Activated CD4-positive, alpha-beta T cell treated with anti-CD3 and anti-CD28 coated beads, Interleukin-2, amount 10 ng/mL, durations not matched to agents 24 days and 14 days (primary cell): ENCODE measurements at places on chromosomes 12 and 14. TPM values are rescaled to one million over a fixed set of nuclear protein-coding genes. Genes with fewer than 3 reads are reported as not detected.

GRCh38 chr12:110279566-110280375 is 1.3 kb upstream of the ATP2A2 start:
- peaks cover 14% of the 10 kb centered on the region for H3K27me3 ChIP-seq
- H3K4me3 ChIP-seq: peak overlapping the region; percentile 89

- H3K36me3 ChIP-seq: no peaks in the 10 kb centered on the region
- no peaks in the 10 kb centered on the region for H3K4me1 ChIP-seq
- no peak for DNase-seq
- no peak overlapping the region for H3K27ac ChIP-seq
- no peaks in the 10 kb centered on the region for H3K27me3 ChIP-seq
These were observed 69.4 kb downstream of the FGD6 start for GRCh38 chr12:95147866-95148265.

- DNase-seq: no peak
- no peak overlapping the region for H3K27ac ChIP-seq
These were observed 90.4 kb downstream of the PIWIL1 start for GRCh38 chr12:130428116-130428515.

DNA sequence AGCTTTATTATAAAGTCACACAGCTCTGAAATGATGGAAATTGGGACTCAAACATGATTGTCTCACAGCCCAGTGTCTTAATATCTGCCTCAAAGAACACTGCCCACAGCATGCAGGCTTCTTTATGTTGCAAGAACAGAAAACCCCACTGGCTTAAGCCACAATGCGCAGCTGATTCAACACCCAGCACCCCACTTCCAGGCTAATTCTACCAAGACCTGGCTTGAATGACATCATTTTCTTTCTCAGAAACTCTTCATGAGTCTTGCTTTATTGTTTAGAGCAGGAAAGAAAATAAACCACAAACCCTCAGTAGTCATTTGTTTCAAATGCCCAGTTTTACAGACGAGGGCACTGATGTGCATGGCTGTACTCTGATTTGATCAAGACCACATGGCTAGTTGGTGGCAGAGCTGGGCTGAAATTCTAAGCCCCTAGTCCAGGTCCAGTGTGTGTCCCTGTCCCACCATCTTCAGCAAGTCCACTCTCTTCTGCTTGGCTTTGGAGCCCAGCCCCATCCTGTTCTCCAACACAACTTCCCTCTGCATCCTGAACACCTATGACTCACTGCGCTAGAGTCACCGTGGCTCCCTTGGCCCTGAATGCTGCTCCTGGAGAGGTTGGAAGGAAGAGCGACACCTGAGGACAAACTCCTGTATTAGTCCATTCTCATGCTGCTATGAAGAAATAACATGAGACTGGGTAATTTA is 50.3 kb upstream of the SRSF5 start:
- H3K4me1 ChIP-seq: peaks cover 68% of the 10 kb centered on the region
- H3K27me3 ChIP-seq: no peaks in the 10 kb centered on the region

DNA sequence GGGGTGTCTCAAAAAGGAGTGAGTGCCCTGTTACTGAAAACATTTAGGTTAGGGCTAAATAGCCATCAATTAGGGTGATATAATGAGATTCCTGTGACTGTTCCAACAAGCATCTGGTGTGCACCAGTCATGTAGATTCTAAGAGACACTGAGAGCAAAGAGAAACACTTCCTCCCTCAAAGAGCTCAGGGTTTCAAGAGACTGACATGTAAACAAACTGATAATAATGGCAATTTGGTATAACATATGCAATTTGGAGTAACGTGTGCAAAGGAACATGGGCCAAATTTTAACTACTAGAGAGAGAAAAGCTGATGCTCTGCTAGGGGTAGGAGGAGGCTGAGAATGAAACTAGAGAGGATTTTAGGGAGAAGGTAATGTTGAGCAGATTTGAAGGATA is 237.1 kb downstream of the BMP4 start:
- H3K36me3 ChIP-seq: no peaks in the 10 kb centered on the region
- H3K27me3 ChIP-seq: no peaks in the 10 kb centered on the region
- no peak overlapping the region for H3K27ac ChIP-seq
- no peak overlapping the region for H3K4me3 ChIP-seq

DNA sequence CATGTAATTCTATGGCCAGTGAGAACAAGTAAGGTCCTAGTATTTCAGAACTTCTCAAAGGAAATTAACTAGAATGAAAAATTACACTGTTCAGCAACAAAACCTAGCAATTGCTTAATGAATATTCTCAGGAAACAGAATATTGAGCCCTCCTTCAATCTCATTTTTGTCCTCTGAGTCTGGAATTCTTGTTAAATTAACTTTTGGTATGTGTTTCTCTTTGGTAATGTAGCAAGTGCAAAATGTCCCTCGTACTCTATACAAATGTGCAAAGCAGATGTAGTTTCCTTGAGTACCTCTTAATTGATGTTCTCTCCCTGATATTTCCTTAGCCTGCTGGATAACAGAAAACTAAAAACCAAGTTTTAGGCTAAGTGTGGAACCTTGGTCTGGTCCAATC is 190.8 kb upstream of the CNOT2 start:
- H3K27me3 ChIP-seq: no peaks in the 10 kb centered on the region
- H3K4me1 ChIP-seq: peaks cover 8% of the 10 kb centered on the region
- H3K27ac ChIP-seq: no peak overlapping the region
- H3K36me3 ChIP-seq: no peaks in the 10 kb centered on the region
- H3K4me3 ChIP-seq: no peak overlapping the region
- no peak for DNase-seq

GRCh38 chr14:61103541-61104339 is 122.7 kb downstream of the SLC38A6 start:
- peaks cover 24% of the 10 kb centered on the region for H3K4me1 ChIP-seq
- H3K27ac ChIP-seq: peak overlapping the region; percentile 90
- DNase-seq: peak; percentile 76
- H3K36me3 ChIP-seq: peaks cover 3% of the 10 kb centered on the region

COX8C gene
- total RNA-seq: not detected in 2 replicates
